A673 (cell line): ENCODE measurements at places on chromosomes 4 and X. TPM values are rescaled to one million over a fixed set of nuclear protein-coding genes. Genes with fewer than 3 reads are reported as not detected.

Gene MAOB
- total RNA-seq, result not detected in 2 replicates

DNA sequence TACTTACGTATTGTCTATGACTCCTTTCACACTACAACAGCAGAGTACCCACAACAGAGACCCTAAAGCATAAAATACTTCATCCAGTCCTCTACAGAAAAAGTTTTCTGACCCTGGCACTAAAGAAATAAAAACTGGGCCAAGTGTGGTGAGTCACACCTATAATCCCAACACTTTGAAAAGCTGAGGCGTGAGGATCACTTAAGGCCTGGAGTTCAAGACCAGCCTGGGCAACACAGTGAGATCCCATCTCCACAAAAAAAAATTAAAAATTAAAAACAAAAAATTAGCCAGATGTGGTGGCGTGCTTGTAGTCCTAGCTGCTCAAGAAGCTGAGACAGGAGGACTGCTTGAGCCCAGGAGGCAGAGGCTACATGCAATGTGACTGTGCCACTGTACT, 66.9 kb downstream of the WDFY3 start:
- no peak for DNase-seq

- DNase-seq, result no peak
Observed at GRCh38 chr4:41686893-41687292, 61.6 kb downstream of the PHOX2B start.

DNA sequence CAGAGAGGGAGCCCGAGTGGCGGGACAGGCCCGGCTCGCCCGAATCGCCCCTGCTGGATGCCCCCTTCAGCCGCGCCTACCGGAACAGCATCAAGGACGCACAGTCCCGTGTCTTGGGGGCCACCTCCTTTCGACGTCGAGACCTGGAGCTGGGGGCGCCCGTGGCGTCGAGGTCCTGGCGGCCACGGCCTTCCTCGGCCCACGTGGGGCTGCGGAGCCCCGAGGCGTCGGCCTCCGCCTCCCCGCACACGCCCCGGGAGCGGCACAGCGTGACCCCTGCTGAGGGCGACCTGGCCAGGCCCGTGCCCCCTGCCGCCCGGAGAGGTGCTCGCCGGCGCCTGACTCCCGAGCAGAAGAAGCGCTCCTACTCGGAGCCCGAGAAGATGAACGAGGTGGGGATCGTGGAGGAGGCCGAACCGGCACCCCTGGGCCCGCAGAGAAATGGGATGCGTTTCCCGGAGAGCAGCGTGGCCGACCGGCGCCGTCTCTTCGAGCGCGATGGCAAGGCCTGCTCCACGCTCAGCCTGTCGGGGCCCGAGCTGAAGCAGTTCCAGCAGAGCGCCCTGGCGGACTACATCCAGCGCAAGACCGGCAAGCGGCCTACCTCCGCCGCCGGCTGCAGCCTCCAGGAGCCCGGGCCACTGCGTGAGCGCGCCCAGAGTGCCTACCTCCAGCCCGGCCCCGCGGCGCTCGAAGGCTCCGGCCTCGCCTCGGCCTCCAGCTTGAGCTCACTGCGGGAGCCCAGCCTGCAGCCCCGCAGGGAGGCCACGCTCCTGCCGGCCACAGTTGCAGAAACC, 156.9 kb downstream of the SOWAHB start:
- DNase-seq, result no peak

- no peak for DNase-seq
Observed at GRCh38 chrX:155535866-155536265, 76.9 kb downstream of the TMLHE start.

GRCh38 chr4:78428996-78429395, 122.6 kb upstream of the ANXA3 start:
- no peak for DNase-seq

- DNase-seq, result peak; percentile 20
Observed at GRCh38 chr4:76305971-76306881, at the start of gene STBD1. TSS of gene STBD1 (plus strand) at chr4:76306733. CDS start at chr4:76306770, 37 bp downstream.

- no peak for DNase-seq
Observed at GRCh38 chrX:80816051-80816450, 6.4 kb upstream of the BRWD3 start.

GRCh38 chr4:109873791-109874514, 26.0 kb downstream of the LRIT3 start:
- no peak for DNase-seq

DNA sequence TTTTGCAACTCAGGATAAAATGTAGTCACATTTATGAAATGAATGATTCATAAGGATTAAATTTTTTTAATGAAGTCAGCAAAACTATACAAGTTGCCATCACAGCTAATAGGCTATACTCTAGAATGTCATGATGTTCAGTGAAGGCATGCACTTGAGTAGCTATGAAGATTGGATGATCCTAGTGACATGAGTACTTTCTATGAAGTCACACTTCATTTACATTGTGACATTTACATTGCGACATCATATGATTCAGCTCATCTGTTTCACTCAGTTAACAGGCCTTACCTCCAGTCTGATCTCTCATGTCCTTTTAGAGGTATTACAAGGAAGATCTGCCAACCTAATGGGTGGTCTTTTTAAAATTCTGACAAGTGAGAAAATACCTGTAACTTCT, 82.7 kb upstream of the FGF13 start:
- DNase-seq, result peak; percentile 30

- no peak for DNase-seq
Observed at GRCh38 chr4:38088321-38088720, 128.1 kb downstream of the PTTG2 start.

DNA sequence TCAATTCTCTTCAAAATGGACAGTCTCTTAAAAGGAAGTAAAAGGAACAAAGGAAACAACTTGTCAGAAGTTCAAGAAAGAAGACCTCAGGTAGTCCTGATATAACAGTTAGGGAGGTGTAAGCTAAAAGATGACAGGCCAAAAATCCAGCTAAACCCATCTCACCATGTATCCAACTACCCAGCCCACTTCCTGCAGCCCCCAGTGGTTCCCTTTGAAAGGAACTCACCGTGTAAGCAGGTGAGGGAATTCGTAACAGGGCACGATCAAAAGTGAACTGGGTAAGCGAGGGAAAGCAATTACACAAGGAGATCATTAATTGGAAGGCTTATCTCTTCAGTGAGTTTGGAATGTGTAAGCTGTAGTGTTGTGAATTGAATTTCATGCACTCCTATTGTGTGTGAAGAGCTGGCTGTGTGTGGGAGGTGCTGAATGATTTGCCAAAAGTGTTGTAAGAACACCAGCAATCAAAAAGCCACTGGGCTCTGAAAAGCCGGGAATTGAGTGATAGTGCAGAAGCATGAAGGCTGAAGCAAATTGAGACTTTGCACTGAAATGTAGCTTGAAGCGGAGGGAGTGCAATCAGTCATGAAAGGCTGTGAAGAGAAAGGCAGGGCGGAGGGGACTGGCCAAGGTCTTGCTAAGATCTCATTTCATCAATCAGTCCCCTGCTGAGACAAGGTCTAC, 914.2 kb upstream of the LCORL start:
- DNase-seq, result peak; percentile 25

Gene TMEM164
- total RNA-seq, result 22.3 and 26.5 TPM in 2 replicates

DNA sequence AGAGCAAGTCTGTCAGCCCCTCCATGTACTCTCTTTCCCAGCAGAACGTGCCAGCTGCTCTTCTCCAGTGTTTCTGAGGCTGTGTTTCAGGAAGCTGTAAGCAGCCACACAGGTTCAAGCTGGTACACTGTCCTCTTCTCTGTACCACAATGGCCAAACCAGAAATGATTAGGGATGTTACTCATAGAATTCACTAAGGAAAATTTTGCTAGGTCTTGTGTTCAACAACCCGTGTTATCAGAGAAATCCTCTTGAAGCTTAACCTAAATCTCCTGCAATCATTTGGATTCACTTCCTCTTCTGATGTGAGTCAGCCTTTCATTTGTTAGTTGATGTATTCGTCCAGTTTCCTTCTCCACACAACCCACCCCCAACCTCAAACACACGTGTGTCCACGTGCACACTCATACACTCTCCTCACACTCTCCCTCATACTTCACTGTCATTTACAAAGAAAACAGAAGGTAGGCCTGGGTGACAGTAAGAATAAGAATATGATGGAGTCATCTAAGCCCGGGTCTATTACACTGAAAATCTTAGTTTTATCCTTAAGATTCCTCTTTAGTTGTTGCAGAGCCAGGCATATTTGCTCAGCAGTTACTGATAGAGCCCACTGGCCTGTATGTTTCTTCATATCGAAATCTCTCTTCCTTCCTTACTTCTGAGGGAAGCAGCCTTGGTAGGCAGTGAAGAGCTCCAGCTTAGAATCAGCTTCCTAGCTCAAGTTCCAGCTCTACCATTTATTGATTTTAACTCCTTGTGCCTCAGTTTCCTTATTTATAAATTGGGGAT, 63.4 kb downstream of the DCUN1D4 start:
- DNase-seq, result no peak

DNA sequence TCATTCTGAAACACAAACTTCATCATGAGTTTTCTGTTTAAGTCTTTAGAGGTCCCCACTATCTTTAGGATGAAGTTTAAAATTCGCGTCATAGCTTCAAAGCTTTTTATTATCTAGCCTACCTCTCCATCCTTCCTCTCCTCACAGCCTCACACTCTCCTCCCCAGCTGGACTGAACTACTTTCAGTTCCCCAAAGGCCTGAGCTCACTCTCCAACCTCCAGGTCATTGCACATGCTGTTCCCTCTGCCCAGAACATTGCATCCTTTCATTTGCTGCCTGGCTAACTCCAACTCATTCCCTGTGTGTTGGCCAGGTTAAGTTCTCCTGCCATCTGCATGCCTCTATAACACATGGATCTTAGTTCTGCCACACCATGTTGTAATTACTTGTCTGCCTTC, 2.9 kb upstream of the OTUD5 start:
- no peak for DNase-seq

GRCh38 chrX:75596178-75596577, 73.3 kb upstream of the ZDHHC15 start:
- no peak for DNase-seq

DNA sequence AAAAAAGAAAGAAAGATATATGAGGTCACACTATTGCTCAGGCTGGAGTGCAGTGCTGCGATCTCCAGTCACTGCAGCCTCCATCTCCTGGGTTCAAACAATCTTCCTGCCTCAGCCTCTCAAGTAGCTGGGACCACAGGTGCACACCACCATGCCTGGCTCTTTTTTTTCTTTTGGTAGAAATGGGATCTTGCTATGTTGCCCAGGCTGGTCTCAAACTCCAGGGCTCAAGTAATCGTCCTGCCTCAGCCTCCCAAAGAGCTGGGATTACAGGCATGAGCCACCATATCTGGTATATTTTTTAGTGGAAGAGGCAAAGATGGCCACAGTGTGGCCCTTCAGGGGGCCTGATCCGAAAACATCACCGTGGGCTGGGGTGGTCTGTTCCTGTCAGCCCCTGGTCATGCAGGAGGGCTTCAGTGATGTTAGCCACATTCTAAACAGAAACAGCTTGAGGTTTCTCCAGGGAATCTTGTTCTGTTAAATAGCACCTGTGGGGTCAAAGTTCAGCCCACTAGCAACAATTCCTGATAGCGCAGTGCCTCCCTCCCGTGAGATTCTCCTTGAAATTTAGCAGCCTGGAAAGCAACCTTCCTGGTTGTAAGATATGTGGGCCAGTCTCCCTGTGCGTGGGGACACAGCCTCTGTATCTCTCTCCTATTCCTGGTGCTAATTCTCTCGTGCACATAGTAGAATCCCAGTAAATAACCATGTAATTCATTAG, 7.3 kb upstream of the DHRSX start:
- no peak for DNase-seq

Gene PDE6B
- 10.4 and 12.9 TPM in 2 replicates for total RNA-seq

Gene ACE2
- not detected in 2 replicates for total RNA-seq

GRCh38 chr4:182730791-182731190, 186.4 kb downstream of the DCTD start:
- DNase-seq, result no peak

DNA sequence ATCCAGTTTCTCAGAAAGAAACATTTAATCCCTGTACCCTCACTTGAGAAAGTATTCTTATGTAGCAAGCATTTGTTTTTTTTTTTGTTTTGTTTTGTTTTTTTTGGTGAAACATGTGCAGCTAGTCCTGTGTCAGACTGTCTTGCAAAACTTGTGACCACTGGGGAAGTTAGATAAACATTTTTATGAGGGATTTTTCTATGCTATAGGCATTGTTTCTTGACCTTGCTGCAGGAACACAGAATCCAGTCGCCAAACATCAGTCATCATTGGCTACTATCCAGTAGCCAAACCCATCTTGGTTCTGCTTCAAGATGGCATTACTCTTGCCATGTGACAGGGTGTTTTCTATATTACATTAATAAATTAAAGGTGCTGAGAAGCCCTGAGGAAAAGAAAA, 7.7 kb upstream of the MAPK10 start:
- DNase-seq, result no peak

DNA sequence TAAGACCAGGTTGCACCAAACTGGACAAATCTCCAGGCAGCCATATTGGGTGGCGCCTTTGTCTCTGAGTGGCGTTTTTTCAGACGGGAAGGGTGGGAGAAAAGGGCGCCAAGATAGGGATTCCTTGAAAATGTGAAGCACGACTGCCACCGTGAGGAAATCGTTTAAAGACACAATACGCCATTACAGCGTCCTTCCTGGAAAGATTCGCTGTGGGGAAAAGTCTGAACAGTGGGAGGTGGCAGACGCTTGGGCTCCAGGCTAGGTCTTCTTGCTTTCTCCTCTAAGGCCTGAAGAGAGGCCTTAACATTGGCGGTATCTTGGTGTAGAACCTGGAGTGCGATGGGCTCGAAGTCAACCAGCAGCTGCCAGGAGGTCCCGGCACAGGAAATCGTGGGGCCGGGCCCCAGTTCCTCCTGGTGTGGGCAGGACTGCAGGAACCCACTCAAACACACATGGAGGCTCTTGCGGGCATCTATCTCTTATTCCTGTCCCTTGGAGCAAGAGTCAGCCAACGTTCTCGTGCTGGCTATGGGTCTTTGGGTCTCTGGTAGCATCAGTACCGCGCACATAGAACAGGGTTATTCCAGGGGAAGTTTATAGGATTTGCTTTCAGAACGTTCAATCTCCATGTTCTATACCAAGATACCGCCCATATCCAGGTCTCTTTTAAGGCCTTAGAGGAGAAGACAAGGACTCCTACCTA, 208.8 kb downstream of the OR13H1 start:
- peak; percentile 89 for DNase-seq

DNA sequence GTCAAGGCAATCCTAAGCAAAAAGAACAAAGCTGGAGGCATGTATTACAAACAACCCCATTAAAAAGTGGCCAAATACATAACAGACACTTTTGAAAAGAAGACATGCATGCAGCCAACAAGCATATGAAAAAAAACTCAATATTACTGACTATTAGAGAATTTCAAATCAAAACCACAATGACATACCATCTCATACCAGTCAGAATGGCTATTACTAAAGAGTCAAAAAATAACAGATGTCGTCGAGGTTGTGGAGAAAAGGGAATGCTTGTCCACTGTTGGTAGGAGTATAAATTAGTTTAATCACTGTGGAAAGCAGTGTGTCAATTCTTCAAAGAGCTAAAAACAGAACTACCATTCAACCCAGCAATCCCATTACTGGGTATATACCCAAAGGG, 604.6 kb upstream of the GRIA3 start:
- no peak for DNase-seq

GRCh38 chr4:2295900-2296442, 34.1 kb upstream of the MXD4 start:
- DNase-seq, result no peak

GRCh38 chrX:850471-850916, 219.9 kb downstream of the SHOX start:
- DNase-seq, result no peak
